ENCODE measurements at places on chromosomes 3 and 15.
A peak's percentile ranks its signal among the peaks of the same experiment; 100 is the strongest.

DNA sequence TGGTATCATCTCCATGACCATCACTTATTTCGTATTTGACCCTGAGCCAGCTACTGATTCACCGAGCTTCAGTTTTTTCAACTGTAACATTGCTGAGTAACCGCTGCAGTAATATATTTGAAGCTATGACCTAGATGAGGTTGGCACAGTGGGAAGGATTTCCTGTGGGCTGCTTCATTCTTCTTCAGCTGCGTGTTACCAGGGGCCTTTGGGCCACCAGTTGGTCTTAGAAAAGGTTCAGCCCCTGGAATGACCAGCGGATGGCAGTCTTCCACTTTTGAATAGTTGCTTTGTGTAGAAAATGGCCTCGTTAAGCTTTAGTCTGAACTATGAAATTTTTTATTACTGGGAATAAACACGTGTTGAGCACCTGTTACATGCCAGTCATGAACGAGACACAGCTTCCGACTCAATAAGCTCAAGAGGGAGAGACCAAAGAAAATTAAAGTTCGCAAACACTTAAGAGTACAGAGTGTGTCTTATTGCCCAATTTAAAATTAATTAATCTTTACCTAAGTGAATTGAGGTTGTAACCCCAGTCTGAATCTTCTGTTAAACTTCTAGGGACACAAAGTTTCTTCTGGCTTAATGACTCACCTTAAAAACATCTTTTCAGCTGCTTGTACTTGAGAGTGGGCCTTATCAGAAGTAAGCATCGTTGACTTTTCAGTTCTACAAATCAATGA, 57.6 kb upstream of the NR2E3 start:
- DNase-seq = no peak

DNA sequence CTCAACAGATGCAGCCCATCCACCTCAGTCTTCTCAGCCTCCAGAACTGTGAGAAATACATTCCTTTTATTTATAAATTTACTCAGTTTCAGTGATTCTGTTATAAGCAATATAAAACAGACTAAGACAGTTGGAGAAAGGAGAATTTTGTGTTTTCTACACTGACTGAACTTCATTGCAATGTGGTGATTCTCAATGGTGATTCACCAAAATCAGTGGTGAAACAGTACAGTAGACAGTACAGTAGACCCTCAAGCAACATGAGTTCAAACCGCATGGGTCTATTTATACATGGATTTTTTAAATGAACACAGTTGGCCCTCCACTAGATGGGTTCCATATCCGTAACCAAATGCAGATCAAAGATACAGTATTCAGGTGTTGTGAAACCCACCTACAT, 403.1 kb upstream of the TGFBR2 start:
- no peak for DNase-seq

GRCh38 chr15:77187751-77188464, 117.0 kb upstream of the TSPAN3 start:
- DNase-seq = no peak

DNA sequence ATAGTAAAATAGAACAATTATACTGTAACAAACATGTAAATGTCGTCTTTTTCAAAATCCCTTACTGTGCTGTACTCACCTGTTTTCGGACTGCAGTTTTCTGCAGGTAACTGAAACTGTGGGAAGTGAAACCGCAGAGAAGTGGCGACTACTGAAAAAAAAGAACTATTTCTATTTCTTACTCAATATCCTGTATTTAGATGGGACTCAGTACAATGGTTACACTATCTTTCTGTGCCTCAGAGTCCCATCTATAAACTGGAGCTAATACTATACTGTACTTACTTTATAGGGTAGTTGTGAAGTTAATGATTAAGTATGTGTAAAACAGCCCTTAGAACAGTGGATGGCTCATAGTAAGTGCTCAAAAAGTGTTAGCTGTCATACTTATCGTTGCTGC, 14.3 kb upstream of the P2RY12 start:
- no peak for DNase-seq

- peak; percentile 25 for DNase-seq
These were observed 45.4 kb upstream of the GOLM2 start for GRCh38 chr15:44243141-44243540.

DNA sequence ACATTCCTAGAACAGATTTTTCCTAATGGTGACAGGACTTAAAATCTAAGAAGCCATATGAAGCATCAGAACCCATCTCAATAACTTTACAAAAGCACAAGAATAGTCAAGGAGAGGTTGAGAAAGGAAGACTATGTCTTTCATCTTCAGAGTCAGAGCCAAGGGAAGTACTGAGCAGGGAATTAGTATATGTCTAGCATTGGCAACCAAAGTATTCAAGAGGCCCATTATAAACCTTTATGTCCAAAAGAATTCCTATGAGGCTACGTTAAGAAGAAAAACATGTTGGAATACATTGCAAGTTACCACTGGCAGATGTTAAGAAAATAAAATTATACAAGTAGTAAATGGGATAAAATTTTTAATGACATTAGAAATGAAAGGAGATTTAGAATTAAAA, 150.5 kb downstream of the MAGI1 start:
- no peak for DNase-seq

GRCh38 chr3:128879991-128880390, 571 bp downstream of the ACAD9 start:
- DNase-seq = no peak

DNA sequence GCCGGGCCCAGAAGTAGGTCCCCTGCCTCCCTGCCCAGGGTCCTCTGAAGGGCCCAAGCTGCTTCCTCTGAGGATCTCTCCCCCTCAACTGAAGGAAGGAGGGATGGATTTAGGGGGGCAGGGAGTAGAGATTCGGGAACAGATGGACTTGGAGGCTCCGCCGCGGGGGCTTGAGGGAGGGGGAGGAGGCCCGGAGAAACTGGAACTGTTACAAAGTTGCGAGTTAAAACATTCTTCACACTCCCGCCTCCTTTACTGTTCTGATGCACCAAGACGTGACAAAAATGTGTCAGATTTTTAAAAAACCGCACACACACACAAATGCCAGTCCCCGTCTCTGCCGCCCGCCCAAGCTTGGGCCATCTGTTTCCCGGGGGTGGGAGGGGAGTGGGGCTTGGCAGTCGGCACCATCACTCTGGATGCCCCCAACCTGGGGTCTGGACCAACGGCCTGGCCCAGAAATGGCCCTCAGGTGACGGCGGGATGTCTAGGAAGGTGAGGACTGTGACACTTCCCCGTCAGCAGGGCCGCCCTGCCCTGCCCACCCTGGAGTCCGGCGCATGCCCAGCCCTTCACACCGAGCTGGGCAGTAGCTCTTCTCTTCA, 25.0 kb upstream of the LINGO1 start:
- no peak for DNase-seq

DNA sequence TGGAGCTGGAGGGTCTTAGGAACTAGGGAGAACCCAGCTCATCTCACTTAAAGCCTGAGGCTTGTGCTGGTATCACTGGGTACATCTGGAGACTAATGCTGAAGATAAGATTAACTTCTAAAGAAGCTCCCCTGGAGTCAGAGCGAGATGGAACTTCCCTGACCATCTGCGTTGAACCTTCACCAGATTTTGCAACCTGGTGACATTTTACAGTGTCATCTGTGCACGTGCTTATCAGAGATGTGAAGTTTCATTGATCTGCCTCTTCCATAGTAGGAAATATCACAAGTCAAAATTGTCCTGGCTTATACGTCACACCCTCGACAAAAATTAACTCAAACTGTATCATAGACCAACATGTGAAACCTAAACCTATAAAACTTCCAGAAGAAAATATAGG, 395.5 kb downstream of the SHQ1 start:
- DNase-seq = no peak

DNA sequence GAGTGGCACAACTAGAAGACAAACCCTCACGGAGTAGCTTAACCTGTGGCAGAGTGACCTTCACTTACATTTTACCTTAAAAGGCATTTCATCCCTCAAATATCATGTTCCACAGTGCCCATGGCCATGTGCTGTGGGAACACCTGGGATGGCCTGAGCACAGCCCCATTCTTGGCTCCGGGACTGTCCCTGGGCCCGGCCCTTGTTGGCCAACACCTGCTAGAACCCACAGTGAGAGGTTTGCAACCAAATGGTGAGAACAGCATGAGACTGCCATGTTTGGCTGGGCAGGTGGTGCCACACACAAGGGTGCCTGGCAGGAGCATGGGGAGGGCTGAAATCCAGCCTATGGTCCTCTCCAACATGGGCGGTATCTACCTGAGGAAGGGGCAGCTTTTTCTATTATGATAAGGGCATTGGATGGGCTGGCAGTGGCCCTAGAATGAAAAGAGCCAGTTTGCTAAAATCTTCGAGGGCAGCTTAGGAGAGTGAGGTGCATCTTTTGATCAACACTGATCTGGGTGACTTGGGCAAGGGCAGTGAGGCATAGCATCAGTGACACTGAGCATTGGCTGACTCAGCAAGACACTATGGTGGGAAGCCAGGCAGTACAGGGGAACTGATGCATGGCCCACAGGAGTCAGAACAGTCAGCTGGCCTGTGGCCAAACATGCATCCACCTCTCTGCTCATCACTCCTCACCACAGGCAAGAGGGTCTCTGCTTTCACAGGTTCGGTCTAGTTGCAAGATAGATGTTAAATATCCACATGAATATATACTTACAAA, 53.9 kb downstream of the SYNM start:
- no peak for DNase-seq

DNA sequence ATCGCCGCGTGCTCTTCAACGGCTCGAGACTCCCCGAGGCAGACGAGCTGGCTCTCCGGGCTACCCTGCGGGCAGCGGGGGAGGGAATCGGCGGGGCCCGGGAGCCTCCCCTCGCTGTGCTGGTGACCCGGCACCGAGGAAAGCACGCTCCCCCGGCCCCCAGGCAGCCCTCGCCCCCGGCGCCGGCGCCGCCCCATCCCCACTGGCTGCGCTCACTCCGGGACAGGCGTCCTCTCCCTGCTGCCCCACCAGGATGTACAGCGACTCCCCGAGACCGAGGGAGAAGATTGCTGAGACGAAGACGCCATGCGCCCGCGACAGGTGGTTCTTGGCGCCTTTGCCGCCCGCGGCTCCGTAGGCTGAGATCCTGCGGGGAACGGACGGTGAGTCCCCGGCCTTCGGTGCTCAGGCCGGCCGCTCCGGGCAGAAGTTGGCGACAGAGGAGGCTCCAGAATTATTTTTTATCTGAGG, 1.7 kb downstream of the LTK start:
- no peak for DNase-seq

DNA sequence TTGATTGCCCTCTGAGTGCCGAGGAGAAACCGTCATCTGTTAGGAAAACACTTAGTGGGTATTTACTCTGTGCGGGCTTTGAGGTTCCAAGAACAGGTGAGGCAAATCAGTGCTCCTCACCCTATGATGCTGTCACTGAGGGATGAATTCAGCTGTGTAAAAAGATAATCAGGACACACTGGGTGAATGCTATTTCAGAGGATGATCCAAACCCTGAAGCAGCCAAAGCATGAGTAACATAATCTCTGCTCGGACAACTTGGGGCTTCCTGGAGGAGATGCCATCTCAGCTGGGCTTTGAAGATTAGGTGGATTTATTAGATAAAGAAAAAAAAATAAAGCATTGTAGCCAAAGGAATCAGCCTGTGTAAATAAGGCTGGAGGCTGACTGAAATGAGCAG, 10.5 kb upstream of the GADL1 start:
- no peak for DNase-seq

DNA sequence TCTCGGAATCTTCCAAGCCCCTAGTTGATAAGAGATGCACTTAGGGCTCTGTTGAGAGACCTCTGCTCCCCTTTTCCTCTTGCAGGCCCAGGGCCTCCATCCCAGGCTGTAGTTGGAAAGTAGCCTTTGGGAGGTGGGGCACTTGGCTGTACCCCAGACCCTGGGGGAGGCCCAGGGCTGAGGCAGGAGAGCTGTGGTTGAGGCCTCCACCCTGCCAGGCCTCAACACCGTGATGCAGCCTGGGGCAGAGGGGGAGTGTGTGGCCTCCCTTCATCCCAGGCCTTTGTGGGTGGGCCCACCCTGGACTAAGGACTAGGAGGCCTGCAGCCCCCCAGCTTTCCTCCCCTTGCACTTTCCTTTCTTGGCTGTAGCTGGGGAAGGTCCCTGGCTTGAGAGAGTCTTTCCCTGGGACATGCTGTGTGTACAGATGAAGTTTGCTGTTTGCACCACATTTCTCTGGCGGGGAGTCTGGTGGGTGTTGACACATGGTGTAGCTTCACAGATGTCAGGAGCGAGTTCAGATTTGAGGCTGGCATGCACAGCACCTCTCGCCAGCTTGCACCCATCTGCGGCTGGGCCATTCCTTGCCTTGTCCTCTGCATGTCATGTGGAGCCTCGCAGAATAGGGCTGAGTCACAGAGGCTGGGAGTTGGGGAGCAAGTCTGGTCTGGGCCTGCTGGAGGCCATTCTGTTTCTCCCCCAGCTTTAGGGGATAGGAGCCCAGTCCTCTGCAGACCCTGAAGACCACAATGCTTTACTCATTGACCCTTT, 13.7 kb downstream of the PLEKHO2 start:
- no peak for DNase-seq

GRCh38 chr15:42584031-42584765, 8.8 kb downstream of the STARD9 start:
- DNase-seq = no peak

DNA sequence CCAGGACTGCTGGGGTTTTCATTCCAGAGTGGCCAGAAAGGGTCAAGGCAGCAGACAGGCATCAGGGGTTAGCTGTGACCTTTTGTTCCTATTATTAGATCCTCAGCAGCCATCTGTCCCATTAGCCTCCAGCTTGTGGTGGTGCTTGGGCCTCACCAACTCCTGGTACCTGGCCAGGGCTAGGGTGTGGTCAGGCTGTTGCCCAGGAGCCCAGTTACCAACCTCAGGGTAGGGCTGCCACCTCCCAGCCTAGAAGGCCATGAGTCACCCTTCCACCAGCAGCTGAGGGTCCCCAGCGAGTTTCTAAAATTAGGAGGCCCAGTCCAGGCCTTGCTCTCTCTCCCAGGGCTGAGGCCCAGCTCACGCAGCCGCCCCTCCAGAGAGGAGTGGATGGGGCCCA, 12.2 kb downstream of the TMEM43 start:
- no peak for DNase-seq

GRCh38 chr15:51366920-51367319, 25.5 kb downstream of the GLDN start:
- no peak for DNase-seq

GRCh38 chr3:169980055-169980454, 13.4 kb downstream of the SEC62 start:
- no peak for DNase-seq

DNA sequence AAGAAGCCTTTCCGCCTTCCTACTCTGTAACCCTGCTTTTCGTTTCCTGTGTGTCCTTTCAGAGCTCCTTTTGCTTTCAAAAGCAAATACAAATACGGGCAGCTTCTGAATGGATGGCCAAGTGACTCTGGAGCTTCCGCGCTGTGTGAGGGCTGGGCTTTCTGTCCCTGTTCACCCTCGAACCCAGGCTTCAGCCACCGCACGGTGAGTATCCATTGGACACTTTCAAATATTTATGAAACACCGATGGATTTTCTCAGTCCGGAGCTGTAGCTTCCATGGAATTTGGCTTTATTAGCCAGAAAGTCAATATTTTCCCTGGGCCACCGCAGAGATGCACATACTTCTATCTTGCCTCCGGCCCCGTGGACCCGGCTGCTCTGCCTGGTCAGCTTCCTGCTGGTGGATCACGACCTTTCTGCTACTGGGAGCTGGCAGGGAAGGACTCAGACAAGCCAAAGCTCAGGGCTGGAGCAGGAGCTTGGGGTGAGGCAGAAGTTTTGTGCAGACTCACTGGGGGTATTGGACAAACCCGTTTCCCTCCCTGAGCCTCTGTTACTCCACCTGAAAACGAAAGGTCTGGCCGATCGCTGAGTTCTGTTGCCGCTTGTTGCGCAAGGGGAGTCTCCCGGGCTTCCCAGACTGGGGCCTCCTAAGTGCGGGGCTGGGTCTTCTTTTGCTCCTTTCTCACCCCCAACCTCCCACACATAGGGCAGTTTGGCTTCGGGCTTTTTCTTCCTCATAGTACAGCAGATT, 63.6 kb downstream of the LINGO1 start:
- no peak for DNase-seq

Measured in brain (organoid and tissue), 16 donors.